ENCODE measurements at places on chromosomes 3 and 15.

DNA sequence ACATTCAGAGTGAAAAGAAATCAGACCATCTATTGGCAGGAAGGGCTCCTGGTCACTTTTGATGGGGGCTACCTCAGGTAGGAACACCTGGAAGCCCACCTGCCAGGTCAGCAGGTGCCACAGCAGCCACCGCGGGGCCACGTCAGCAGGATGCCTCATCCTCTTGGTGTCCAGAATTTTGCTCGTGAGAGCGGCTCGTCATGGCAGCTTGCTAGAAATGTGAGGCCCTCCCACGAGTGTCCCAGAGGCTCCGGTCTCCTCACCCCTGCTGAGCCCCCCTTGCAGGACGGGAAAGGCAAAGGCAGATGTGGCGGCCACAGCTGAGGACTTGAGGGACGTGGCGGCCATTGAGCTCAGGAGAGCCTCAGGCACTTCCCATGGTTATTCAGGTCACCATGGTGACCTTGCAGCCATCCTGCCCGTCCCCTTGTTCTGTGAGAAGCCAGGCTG is 129.4 kb downstream of the LRRK1 start:
- DNase-seq, result peak; percentile 46

GRCh38 chr3:46098319-46098761 is 71.1 kb upstream of the XCR1 start:
- DNase-seq, result no peak

DNA sequence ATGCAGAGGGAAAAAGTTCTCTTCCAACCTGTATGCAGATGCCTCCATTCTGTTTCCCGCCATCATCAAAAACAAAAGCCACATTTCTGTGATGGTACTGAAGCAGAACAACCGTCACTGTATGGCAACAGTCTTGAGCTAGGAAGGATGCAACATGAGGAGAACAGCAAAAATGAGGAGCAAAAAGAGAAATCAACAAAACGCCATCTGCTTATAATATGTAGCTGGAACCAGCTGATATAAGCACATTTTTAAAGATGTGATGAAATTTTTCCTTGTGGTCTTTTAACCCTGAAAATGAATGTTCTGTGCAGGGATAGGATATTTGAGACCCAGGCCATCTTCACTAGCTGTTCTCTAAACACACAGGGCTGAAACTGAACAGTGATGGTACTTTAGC is 287.0 kb downstream of the ZIC4 start:
- no peak for DNase-seq

- DNase-seq, result no peak
Observed at GRCh38 chr15:38253351-38253781, 730 bp downstream of the SPRED1 start.

GRCh38 chr3:169953462-169954141 is 13.0 kb upstream of the SEC62 start:
- DNase-seq, result no peak

DNA sequence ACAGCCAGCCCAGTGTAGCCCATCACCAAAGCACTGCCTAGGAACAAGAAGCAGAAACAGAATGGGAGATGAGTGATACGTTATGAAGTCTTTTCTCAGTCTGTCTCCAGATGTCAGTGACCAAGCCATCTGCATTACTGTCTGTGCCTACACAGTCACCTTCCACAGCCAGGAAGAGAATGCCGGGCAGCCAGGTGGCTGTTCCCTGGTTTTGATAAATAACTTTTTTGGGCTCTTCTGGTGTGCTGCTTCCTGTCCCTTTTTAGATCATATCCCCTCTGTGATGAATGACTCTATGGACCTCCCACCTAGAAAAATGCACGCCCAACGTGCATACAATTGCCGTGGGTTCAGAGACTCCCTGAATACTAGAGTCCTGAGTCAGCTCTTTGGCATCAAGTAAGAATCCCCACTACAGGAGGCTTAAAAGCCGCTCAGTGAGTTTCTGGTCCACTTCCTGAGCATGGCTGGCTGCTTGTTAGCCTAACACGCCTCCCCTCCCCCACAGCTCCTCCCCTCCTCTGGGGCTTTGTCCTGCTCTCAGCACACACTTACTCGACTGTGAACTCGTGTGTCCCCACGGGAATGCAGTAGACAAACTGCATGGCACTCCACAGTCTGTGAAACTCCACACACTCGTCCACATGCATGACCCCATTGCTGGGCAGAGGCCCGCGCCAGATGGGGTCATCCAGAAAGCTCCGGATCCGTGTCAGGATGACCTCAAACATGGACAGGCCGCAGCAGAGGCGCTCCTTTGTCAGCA is 34.7 kb downstream of the NIPA2 start:
- peak; percentile 39 for DNase-seq

GRCh38 chr3:41933154-41933676 is 28.7 kb downstream of the ULK4 start:
- DNase-seq, result no peak

DNA sequence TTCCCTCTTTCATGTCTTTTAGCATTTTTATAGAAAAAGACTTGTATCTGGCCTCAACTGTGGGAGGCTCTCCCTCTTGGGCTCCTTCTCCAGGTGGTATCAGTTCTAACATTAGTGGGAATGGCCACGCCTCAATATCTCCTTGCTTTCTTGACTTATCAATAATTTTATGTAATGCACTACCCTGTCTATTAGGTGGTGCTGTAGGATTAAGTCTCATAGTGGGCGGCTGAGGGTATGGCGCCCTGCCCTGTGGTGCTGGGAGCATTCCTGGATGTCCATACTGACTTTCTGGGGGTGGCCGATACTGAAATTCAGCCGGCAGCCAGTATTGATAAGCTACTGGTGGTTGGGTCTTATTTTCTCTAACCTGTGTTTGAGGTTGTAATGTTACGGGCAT is 8.7 kb upstream of the RPUSD3 start:
- no peak for DNase-seq

DNA sequence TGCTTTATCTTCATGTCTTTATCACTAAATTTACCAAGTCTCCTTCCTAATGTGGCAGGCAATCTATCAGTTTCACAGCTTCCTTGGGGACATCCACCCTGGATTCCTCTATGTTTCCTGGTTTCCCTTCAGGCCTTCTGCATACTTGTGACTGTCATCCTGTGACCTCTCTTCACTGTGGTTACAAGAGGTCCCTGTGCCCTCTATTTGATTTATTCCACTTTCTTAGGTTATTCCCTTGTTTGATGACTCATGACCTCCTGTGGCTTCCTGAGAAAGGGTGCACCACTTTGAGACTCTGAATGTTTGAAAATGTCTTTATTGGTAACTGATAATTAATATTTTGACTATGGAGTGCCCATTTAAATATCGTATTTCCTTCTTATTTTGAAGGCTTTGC is 60.5 kb upstream of the KY start:
- no peak for DNase-seq

DNA sequence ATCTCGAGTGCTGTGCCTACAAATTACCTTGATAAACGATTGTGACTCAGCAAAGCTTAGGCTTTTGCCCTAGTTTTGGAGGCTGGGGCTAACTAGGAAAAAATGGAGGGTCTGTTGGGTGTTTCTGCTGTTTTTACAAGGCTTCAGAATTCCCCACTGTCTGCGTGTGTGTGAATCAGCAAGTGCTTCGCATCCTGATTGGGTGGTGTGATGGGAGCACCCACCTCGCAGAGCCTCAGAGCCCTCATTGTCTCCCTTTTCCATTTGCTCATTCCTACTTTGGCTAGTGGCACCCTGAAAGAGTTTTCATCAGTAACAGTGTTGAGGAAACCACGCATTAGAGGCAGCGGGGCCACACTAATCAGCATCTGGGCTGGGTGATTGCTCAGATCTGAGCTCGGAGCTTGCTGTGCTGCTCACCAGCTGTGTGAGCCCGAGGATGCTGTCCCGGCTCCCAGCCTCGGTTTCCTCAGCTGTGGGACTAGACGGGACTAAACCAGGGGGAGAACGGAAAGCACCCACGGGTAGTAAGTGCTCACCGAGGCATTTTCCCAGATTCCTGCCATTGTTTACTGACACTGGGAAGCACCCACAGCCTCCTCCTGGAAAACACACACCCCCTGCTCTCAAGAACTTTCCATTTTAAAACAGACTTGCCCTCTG is 40.6 kb downstream of the GOLGA8S start:
- DNase-seq, result no peak

- no peak for DNase-seq
Observed at GRCh38 chr15:100206643-100207042, 135.1 kb downstream of the ADAMTS17 start.

DNA sequence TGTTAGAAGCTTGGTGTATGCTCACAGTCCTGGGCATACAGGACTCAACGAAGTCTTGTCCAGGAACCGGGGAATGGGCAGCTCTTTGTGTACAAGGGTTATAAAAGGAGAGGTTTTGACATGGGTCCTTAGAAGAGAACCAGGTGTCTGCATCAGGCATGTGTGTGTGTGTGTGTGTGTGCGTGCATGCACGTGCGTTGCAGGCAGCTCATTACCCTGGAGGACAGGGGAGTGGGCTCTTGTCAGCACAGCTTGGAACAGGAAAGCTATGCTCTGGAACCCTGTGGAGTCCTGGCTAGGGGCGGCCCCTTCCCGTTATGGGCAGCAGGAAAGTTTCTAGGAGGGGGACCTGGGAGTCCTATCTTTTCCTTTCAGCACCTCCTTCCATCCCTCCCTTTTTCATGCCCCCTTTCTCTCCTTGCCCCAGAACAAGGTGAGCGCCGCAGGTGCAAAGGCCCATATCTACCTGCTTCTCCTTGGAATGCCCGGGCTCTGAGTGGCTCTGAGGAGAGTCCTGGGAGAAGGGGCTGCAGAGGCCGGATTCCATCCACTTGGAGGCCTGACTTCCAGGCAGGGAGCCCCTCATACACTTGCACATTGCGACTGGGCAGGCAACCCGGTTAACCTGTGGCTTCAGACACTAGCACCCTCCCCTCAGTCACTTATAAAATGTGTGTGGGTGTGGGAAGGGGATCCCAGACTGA is 33.9 kb upstream of the LCTL start:
- DNase-seq, result no peak

DNA sequence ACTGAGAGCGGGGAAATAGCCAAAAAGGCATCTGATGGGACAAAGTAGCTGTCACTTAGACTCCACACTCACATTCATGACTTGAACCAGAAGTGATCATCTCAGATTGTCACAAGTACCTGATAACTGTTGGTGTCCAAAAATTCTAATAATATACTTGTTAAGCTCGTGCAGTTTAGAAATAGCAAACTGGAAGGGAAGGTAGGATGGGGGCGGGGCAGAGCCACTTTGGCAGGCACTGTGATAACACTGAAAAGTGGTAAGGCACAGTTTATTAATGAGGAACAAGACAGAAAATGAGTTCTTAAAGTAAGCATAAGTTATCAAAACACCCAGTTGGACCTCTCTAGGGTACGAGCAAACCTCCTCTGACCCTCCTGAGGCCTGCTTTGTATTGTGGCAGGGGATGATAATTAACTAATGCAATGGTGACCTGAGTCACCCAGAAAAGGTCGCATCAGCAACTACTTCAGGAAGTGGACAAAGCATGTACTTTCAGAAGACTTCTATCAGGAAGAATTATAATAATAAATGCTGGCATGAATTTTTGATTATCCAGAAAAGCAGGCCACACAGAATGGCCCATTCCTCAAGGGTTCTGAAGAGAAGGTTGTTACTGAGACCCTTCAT is 54.4 kb downstream of the ADCY5 start:
- no peak for DNase-seq

GRCh38 chr3:119974656-119975055 is 119.6 kb downstream of the GSK3B start:
- DNase-seq, result no peak

GRCh38 chr3:78221796-78222195 is 1181.9 kb downstream of the ROBO2 start:
- DNase-seq, result no peak

GRCh38 chr3:189567766-189568420 is 63.3 kb upstream of the TP63 start:
- no peak for DNase-seq

DNA sequence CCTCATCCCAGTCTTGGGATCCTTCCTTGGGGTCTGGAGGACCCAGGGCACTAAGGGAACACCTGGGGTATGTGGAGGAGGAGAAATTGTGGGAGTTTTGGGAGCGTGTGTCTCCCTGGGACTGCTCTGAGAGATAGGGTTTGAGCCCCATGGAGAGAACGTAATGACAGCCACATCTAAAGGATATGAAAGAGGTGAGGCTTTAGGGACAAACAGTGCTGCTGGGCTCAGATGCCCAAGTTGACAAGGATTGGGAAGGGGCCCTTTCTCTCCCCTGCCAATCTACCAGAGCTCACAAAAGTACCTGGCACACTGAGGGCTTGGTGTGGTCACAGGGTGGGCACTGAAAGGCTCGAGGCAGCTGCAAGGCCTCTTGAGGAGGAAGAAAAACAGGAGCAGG is 13.3 kb upstream of the STARD5 start:
- no peak for DNase-seq

- DNase-seq, result no peak
Observed at GRCh38 chr3:61729038-61729634, 167.8 kb downstream of the PTPRG start.

- DNase-seq, result no peak
Observed at GRCh38 chr3:113534365-113534764, 2.0 kb downstream of the SIDT1 start.

- no peak for DNase-seq
Observed at GRCh38 chr15:63103416-63103815, 18.2 kb upstream of the LACTB start.

DNA sequence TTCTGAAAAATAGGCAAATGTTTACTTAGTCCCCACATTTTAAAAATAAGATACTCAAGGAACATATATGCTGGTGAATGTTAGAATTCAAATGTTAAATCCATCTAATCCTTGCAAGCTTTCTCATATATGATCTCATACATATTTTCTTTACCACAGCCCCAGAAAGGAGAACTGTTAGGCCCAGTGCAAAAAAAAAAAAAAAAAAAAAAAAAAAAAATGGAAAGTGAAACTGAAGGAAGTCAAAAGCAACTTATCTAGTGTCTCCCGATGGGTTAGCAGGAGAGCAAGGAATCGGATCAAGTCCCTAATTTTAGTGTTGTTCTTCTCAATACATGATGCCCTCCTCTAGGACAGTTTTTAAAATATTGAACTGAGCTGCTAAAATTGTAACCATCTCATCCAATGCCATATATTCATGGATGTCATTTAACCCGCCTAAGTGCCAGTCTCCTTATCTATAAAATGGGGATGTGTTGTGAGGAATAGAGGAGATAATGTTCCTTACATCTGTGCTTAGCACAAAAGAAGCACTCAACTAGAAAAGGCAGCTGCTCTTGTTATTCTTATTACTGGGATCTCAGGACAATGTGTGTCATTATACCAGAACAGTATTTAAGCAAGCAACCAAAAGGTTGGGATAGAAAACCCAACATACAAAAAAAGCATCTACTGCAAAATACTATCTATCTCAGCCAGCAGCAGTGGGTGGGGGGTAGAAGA is 279.7 kb downstream of the MAGI1 start:
- DNase-seq, result no peak

All from retina (tissue), 1 donor.